Kidney (tissue), 22 donors: ENCODE measurements at places on chromosomes 11 and 22. TPM values are rescaled to one million over a fixed set of nuclear protein-coding genes. Genes with fewer than 3 reads are reported as not detected.

GTSE1 gene
- polyA plus RNA-seq: 0.41 TPM

GAL3ST1 gene
- polyA plus RNA-seq: 34.3 TPM

TRMU gene
- 41.1 TPM for polyA plus RNA-seq

TESMIN gene
- polyA plus RNA-seq: 3.8 TPM

NRIP3 gene
- 1.1 TPM for polyA plus RNA-seq

OR52D1 gene
- not detected for polyA plus RNA-seq

POTEH gene
- not detected for polyA plus RNA-seq

STIM1 gene
- 15.7 TPM for polyA plus RNA-seq

OR51B5 gene
- not detected for polyA plus RNA-seq

KREMEN1 gene
- polyA plus RNA-seq: 9.3 TPM

SMTNL1 gene
- polyA plus RNA-seq: not detected

PRODH gene
- 8.2 TPM for polyA plus RNA-seq
